ENCODE measurements at places on chromosomes 13 and 19.

DNA sequence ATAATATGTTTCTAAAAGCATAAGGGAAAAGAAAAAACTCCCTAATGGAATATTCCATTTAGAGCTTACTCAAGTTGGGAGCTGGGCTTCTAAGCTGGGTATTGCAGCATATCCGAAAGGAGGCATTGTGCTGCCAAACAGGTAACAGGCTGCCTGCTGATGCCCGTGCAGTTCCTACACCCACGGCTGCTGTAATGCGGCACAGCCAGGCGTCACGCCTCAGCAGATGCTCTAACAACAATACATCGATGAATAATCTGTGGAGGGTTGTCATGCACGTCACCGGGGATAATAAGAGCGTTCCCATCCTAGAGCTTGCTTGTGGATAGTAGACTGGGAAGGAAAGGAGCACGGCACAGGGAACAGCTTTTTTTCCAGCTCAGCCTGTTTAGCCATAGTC is 1582.1 kb upstream of the SLC10A2 start:
- no peak for DNase-seq

DNA sequence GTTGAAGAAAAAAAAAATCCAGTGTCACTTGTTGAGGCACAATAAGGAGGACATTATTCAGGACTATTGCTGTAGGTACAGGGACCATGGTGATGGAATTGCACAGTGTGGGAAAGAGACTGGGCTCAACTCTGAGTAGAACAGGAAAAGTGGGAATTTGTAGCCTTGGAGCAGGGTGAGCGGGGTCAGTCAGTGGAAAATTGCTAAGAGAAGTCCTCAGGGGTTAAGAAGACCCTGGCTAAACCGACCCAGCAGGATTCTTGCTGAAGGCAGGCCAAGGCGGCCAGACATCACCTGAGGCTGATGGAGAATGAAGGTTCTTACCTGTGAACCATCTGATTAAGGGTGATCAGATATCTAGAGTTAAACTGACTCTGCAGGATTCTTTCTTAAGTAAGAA is 12.5 kb downstream of the LAIR2 start:
- DNase-seq = no peak

- DNase-seq = no peak
These were observed 471.4 kb downstream of the LIG4 start for GRCh38 chr13:107743983-107744382.

GRCh38 chr19:49916839-49917733 is 11.9 kb upstream of the ATF5 start:
- DNase-seq = no peak

- no peak for DNase-seq
These were observed 28.0 kb downstream of the CARS2 start for GRCh38 chr13:110677731-110678545.

DNA sequence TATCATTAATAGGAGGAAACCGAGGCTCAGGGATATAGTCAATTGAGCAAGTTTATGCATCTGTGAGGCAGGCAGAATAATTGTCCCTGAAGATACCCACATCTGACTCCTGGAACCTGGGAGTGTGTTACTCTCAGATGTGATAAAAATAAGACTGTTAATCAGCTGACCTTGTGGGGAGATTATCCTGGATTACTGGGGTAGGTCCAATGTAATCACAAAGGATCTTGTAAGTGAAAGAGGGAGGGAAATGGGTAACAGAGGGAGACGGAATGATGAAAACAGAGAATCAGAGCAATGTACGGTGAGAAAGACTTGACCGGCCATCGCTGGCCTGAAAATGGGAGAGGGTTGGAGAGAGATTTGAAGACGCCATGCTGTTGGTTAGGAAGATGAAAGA is 3.2 kb upstream of the EDDM13 start:
- DNase-seq = no peak

- no peak for DNase-seq
These were observed 962 bp upstream of the IRS2 start for GRCh38 chr13:109787135-109787954.

DNA sequence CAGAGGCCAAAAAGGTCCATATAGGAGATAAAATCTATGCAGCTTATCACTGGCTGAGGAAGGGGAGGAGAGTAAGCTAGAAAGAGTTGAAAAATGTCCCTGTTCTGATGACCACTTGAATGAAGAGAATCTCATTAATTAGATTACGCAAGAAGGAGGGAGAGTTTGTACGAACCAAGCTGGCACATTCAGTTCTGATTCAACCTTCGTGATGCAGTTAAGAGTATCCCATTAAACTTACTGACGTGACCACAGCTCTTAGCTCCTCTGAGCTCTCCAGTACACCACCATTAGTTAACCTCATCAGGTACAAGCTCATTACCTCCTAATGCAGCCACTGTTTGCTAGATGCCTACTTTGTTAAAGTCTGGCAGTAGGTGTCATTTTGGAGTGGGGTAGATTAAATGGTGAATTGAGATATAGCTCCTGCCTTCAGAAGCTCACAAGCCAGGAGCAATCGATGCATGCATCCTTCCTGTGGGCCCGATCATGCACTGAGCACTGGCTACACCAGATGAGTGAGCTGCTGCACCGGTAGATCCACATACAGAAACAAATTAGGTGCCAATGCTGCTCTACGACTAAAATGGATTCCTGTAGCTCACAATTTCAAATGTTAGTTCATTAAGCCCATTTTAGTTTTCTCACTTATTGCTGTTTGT is 458.3 kb downstream of the COG6 start:
- no peak for DNase-seq

DNA sequence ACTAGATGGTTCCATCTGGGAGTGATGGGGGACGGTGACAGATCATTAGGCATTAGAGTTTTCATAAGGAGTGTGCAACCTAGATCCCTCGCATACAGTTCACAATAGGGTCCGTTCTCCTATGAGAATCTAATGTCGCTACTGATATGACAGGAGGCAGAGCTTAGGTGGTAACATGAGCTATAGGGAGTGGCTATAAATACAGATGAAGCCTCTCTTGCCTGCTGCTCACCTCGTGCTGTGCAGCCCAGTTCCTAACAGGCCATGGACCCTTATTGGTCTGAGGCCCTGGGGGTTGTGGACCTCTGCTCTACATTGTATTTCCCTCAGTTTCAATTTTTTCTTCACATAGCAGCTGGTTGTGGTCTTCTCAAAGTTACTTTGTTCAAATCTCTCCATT is 56.5 kb downstream of the CDK8 start:
- DNase-seq = no peak

GRCh38 chr13:21522847-21523246 is 63.7 kb upstream of the ZDHHC20 start:
- no peak for DNase-seq

DNA sequence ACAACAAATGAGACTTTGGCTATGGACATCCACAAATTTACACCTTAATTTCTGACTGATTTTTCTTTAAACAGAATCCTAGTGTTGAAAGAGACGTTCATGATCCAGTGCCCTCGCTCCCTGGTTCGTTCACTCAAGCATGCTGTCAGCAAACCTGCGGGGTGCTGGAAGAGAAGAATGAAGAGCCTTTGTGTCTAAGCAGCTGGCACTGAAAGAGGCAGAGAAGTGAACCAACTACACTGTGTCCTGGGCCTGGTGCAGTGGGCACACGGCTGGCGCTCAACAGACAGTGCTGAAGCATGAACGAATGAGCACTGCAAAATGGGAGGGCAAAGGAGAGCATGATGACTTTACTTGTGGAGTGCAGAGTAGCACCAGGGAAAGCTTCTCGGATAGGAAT is 46.8 kb downstream of the MIPEP start:
- no peak for DNase-seq

- DNase-seq = peak; percentile 64
These were observed 16.9 kb upstream of the F2RL3 start for GRCh38 chr19:16871871-16872270.

- DNase-seq = no peak
These were observed 232.6 kb upstream of the GPC6 start for GRCh38 chr13:92994056-92994455.

GRCh38 chr13:20264271-20265018 is 32.3 kb upstream of the GJB6 start:
- no peak for DNase-seq

DNA sequence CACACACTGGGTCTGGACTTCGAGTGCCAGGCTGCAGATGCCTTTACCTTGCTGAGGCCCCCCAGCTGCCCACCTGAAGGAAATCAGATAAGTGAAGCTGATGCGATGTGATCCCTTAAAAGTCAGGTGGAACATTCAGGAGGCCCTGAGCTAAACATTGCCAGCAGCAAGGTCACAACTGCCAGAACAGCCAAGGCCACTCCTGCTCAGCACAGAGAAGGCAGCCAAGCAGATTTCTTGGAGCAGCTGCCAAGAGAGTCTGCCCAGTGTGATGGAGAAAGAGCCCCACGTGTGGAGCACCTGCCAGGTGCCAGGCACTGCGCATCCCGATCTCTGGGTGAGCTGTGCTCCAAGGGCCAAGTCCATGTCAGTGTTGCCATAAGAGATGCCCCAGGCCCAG is 20.6 kb upstream of the UQCRFS1 start:
- no peak for DNase-seq

DNA sequence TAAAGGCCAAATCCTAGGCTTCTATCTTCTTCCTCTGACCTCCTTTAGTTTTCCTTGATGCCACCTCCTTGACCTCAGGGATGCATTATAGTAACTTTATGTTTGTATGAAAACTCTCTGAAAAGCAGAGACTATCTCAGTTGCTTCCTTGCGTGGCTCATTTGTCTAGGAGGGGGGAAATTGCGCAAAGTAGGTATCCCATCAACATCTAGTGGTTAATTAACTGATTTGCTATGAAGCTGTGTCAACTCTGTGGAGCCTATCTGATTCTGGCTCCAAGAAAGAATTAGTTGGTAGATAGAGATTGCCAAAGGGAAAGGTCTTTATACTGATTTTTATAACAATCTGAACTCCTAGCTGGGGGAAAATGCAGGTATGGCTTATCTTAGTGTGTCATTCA is 82.1 kb upstream of the FRY start:
- no peak for DNase-seq

DNA sequence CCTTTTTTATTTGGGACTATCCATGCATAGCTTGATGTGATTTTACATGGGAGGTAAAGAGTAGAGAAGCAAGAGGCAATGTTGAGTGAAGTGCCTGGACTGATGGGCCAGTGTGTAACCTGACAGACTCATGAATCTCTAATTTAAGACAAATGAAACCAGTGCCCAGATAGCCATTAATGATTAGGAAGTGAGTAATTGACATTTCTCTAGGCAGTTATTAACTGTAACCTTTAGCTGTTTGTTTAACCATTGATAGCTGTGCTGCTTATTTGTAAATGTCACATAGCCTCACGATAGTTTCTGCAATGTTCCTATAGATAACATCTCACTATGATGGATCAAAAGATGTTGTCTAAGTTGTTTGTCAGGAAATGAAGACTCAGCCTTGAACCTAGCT is 1047.5 kb upstream of the SPRY2 start:
- no peak for DNase-seq

DNA sequence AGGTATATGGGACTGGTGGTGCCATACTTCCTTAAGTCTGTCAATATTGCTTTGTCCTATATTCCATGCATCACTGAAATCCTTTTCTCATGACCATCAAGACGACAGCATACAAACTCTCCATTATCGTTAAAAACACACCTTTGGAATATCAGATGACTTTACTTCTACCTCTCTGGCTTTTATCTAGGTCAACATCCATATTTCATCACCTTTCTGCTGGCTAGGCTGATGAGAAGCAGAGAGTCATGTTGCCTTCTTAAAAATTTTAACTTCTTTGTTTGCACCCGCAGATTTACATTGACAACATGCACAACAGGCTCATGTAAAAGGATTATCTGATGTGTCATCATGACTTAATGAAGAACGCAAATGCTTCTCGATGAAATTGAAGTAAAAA is 771.4 kb downstream of the OLFM4 start:
- DNase-seq = no peak

- DNase-seq = no peak
These were observed 4.8 kb downstream of the PPP6R1 start for GRCh38 chr19:55253842-55254624.

DNA sequence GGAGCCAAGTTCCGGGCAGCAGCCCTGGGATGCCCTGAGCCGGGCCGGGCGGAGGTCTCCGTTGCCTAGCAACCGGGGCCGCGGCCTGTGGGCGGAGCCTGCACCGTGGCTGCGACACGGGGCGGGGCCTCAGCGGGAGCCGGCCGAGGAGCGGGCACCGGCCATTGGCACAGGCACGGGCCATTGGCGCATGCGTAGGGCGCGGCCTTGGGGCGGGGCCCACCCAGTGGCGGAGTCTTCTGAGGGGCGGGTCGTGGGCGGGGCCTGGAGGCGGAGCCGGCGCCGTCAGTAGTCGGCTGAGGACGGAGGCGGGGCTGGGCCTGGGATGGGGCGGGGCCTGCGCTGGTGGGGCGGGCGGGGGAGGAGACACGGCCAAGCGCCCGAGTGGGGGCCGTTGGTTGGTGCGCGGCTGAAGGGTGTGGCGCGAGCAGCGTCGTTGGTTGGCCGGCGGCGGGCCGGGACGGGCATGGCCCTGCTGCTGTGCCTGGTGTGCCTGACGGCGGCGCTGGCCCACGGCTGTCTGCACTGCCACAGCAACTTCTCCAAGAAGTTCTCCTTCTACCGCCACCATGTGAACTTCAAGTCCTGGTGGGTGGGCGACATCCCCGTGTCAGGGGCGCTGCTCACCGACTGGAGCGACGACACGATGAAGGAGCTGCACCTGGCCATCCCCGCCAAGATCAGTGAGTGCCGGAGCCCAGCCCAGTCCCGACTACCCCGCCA is at the start of gene IZUMO4:
Gene IZUMO4 (plus strand): TSS at position 436 of the 723 bp plus-strand sequence. CDS start 31 bp downstream, at position 467.
- peak; percentile 87 for DNase-seq

GRCh38 chr19:11447347-11448262 is 12.2 kb downstream of the PRKCSH start:
- no peak for DNase-seq

DNA sequence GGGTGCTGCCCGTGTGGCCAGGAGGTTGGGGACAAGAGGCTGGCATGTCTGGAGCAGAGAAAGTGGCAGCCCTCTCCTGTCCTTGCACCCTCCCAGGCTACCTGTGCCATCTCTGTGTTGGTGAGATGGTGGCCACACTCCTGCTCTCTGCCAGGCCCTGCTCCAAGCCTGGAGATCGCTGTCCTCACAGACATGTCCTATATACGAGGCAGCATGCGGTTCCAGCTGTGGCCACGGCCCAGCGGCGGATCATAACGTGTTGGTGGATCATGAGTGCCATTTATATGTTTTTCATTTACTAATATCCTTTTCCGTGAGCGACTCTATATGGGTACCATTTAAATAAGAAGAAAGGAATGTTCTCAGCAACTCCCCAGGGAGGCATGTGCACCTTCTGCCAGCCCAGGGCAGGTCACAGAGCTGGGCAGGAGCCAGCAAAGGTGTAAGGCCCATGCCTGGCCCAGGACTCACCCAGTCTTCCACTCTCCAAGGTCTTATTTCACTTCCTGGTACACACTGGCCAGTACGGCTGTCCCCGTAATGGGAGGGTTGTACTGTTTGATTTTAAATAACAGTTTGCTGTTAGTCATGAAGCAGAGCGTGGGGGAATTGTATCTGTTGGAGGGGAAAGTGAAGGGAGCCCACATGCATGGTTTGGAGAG is 47.2 kb upstream of the LDLR start:
- DNase-seq = no peak

DNA sequence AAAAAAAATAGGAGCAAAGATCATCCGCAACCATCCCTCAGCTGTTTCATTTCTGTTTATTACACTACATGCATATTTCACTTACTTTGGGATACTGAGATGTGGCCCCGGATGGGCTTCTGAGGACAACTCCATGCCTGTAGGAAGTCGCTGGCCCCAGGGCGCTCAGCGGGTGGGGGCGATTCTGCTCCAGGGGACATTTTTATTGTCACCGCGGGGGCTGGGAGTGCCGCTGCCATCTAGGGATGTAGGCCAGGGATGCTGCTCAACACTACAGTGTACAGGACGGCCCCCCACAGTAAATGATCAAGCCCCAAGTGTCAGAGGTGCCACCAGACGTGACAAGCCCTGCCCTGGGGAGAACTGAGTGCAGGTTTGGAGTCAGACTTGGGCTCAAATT is 6.4 kb upstream of the BST2 start:
- DNase-seq = no peak

All from pulmonary artery endothelial cell (primary cell).